Osteoblast (primary cell): ENCODE measurements at places on chromosomes 3 and 15. TPM values are rescaled to one million over a fixed set of nuclear protein-coding genes. Genes with fewer than 3 reads are reported as not detected.

The CLDN1 gene
- total RNA-seq = 0.29 and 1.1 TPM in 2 replicates

DNA sequence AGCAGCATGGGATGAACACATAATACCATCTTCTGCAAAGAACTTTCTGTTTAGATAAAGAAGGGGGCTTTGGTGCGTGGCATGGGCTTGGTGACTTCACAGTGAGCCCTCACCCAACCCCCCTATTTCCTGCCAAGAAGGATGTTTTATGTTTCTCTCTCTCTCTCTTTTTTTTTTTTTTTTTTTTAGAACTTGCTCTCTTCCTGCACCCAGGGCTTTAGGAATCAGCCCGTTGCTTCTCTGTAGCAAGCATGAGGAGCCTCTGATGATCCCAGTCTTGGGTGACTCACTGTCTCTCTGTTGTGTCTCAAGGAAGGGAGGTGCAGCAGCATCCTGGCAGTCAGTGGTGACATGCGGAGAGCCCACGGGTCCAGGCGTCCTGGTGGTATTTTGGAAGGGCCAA, 49.1 kb downstream of the CCK start:
- DNase-seq = peak; percentile 90

DNA sequence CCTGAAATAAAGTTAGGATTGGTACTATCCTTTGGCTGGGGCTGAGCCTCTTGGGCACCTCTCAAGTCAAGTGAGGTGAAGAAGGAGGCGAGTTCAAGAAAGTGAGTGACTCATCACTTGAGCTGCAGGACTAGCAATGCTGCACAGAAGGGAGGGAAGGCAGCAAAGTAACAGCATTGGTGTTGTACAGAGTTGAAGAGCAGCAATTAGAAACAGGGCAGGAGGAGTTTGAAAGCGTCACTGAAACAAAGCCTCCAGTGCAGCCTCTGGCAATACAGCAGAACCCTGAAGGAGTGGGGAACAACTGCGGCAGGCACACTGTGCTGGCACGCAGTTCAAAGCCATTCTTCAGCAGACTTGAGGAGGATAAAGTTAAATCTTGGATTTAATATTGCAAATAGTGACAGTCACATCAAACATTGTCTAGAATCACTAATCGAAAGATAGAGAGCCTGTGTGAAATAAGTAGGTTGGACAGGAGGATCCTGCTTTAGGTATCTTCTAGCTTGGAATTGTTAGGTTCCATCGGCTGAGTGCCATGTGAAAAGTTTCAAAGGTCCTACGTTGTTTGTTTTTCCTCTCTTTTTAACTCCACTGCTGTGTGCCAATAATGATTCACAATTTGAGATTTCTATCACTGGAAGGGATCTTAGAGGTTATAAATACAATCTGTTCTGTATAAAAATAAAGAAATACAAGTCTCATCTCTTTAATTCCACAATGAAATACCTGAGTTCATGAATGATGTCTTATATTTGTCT, 479.8 kb downstream of the NAALADL2 start:
- peak; percentile 65 for DNase-seq

- DNase-seq = no peak
Observed at GRCh38 chr3:176734146-176734545, 463.1 kb downstream of the TBL1XR1 start.

DNA sequence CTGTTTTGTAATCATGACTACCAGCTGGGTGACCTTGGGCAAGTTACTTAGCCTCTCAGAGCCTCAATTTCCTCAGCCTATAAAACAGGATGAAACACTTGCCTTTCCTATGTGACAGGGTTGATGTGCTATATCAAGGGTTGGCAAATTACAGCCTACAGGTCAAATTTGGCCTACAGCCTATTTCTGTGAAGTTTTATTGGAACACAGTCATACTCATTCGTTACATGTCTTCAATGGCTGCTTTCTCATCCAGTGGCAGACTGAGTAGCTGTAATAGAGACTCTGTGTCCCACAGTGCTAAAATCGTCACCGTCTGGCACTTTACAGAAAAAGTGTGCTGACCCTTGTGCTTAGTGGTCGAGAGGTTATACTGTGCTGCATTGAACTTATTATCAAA, 16.6 kb downstream of the ABHD6 start:
- no peak for DNase-seq

GRCh38 chr15:67225336-67225735, 29.1 kb downstream of the AAGAB start:
- peak; percentile 80 for DNase-seq

GRCh38 chr3:14949126-14949525, 1.7 kb downstream of the NR2C2 start:
- DNase-seq = no peak

GRCh38 chr15:98776607-98777281, 128.4 kb downstream of the IGF1R start:
- DNase-seq = no peak

DNA sequence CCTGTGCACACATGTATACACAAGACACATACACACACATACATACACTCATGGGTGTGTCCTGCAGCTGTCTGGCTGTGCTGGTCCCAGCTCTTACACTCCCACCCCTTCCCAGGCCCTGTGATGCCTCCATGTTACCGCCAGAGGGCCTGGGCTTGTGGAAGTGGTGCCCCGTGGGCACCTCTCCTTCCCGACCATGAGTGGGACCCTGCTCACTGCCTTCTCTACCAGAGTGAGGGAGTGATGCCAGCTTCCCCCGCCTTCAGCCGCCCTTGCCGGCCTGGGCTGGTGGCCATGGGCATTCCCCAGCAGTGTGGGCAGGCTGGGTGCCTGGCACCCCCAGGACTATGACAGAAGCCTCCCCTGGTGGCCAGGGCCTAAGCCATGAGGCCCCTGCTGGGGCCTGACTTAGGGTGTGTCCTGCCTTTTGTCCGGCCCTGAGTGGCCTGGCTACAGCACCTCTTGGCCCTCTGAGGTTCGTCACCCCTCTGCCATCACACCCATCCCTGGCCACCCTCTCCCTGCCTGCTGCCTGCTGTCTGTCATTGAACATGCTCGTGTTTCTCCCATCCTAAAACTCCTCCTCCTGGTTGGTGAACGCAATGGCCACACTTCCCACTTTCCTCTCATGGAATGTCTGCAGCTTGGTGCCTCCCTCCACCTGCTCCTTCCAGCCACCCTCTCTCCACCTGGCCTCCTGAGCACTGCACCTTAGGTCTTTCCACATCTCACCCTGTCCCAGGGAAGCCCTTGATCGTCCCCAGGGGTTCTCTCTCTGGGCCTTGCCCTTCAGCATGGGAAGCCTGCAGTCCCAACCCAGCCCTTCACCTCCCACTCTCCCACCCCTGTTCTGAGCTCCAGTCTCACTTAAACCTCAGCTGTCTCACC, 14.6 kb downstream of the HDAC11 start:
- DNase-seq = peak; percentile 54

- peak; percentile 73 for DNase-seq
Observed at GRCh38 chr15:52804526-52805081, 14.5 kb upstream of the ONECUT1 start.

DNA sequence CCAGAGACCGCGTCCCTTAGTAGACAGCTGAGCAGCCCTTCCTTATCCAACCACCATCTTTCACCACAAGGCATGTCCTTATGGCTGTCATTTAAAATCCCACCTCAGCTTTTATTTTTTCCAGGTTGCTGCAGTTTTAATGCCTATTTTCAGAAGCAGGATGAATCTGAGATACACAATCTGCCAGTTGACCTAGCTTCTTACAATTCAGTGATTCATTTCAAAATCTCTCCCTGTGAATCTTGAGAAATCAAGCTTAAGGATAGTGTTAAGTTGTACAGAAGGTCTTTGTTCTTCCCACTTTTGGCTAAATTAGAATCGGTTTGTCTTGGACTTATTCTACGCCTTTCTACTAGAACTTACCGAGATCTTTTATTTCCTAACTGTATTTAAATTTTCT, 522.3 kb upstream of the CFAP20DC start:
- DNase-seq = no peak

DNA sequence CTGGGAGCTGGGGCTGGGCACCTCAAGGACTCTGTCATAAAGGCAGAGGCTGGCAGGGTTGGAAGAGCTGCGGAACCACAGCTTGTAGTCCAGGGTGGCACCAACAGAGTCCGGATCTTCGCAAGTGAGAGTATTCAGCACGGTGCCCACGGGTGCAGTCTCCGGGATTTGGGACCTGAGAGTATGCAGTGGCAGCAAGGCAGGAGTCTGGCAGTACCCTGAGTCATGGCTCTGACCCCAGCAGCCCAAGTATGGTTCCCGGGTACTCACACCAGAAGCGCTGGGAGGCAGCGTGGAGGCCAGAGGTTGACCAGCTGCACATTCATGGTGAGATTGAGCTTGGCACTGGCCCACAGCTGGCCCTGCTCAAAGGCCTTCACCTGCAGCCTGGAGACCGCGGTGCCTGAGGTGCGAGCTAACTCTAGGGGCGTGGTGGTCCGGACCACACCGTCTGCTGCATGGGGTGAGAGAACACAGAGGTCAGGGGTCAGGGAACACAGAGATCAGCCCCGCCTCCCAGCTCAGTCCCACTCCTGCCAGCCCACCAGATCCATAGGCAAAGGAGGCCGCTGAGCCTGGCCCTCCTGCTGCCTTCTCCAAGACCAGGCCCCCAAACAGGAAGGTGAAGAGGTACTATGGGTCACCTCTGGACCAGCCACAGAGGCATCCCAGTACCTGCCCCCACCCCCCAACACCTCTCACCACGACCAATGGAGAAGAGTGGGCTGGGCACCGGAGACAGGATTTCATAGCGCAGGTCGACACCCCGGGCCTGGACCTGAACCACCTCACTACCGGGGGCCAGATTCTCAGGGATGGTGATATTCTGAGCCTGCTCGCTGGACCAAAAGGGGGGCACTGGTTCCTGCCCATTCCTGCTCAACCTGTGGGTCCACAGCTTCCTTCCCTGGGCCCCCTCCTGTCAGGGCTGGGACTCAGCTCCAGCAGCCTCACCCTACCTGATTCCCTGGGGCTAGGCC, 4.5 kb downstream of the CDHR4 start:
- peak; percentile 52 for DNase-seq

DNA sequence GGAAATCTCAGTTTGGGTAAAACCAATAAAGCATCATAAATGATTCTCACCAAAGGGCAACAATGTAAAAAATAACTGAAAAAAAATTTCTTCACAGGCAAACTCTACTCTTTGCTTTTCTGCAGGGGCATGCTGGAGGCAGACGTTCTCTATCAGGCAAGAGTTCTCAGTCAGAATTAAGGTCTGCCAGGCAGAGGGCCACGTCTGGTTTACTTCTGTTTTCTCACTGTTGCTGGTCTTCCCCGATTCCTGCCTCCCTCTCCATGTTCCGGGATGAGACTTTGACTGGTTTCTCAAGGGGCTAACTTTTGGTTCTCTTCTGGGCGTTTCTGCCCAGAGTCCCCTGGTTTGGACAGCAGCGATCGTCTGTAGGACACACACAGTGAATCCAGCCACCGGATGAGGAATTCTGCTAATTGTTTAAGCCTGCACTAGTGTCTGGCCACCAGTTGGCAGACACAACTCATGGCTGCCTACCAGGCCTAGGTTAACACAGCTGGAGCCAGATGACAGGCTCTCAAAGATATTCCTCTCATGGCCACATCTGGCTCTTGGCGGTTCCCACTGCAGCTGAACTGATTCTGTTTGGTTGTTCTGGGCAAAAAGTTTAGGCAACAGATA, 273.1 kb downstream of the FOXP1 start:
- no peak for DNase-seq

GRCh38 chr15:31905054-31905453, 125.3 kb upstream of the CHRNA7 start:
- no peak for DNase-seq

DNA sequence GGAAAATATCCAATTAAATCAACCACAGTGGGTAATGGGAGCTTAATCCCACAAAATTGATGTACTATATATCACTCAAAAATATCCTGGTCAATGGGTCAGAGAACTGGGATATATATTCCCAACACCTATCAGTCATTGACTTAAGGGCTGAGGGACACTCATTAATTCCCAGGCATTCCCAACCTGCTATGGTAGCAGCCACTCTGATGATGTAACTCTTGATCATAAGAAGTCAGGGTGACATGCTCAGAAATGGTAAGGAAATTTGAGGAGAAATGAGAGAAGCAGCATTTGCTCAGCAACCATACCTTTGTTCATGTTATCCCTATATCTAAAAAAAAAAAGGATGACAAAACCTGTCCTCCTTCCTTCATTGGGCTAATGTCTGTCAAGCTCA, 3.1 kb upstream of the PLOD2 start:
- peak; percentile 27 for DNase-seq

DNA sequence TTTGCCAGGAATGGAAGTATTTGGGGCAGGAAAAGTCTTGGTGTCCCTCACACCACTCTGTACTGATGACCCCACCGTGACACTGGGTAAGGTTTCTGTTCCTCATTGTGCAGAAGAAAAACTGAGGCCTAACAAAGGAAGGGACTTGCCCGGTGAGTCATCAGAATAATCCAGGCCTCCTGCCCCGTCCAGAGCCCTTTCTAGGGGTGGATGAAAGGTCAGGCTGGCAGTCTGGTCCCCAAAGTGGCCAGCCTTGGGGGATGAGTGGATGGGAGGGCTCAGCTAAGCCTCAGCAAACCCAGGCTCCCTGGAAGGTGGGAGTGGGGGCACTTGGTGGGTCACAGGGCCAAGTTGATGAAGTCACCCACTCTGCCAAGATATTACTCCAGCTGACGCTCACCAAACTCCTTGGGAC, 2.3 kb upstream of the DNAH1 start:
- peak; percentile 95 for DNase-seq

DNA sequence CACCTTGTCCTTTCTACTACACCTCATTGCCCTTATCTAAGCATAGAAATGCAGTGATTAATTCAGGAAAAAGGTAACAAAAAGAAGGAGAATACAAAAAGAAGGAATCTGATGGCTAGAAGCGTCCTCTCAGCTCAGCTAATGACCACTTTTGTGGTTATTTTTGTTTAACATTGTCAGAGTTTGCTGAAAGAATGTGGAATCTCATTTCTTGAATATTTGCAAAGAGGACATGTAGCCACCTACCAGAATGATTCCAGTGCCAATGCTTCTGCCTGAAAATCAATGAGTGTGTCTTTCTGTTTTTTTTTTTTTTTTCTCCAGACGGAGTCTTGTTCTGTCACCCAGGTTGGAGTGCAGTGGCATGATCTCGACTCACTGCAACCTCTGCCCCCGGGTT, 24.5 kb downstream of the NANOGP8 start:
- no peak for DNase-seq

The BRPF1 gene
- 14.1 and 14.5 TPM in 2 replicates for total RNA-seq

- DNase-seq = no peak
Observed at GRCh38 chr3:68458581-68458980, 473.8 kb downstream of the TAFA4 start.

The EAF2 gene
- total RNA-seq = 1.2 and 1.4 TPM in 2 replicates

DNA sequence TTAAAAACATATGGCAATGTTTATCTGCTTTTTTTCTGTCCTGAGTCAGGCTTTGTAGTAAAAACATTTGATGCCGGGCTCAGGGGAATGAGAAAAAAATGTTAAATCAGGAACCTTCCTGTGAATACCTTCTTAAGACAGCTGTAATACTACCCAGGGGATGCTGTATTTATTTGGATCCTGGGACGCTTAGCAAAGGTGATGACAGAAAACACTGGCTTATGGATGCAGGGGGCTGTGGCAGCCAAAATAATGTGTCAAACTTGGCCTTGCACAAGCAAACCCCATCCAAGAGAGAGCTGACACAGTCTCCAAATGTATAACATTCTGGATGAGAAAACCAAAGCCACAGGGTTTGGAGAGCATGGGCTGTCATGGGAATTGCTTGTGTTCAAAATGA, 438.2 kb upstream of the PROK2 start:
- no peak for DNase-seq

GRCh38 chr3:87975716-87976115, 83.1 kb downstream of the CGGBP1 start:
- DNase-seq = no peak
